ENCODE measurements at places on chromosomes 12 and 14. TPM values are rescaled to one million over a fixed set of nuclear protein-coding genes. Genes with fewer than 3 reads are reported as not detected.

GRCh38 chr12:67797753-67798152 is 149.2 kb downstream of the DYRK2 start:
- no peak for DNase-seq

DNA sequence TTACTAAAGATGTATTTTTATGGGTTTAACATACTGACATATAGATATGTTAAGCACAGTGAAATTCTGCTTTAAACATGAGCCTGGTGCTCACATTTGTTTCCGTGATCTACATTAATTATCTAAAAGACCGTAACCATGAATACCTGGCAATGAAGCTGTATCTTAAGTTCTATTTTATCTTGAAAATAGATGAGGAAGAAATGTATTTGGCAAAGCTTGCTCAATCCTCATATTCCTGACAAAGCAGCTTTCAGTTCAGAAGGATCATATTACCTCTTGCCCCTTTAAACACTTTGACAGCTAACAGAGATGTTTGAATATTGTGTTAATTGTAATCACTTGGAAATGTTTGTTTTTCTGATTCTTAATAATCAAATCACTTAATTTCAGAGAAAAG is 9.8 kb downstream of the EPYC start:
- DNase-seq: no peak

DICER1 gene
- 62.8 TPM for total RNA-seq

GRCh38 chr12:116427200-116427930 is 131.8 kb upstream of the MAP1LC3B2 start:
- no peak for DNase-seq

- no peak for DNase-seq
These were observed 25.0 kb upstream of the COCH start for GRCh38 chr14:30849354-30849753.
